ENCODE measurements at places on chromosomes 3 and 15.
A peak's percentile ranks its signal among the peaks of the same experiment; 100 is the strongest.

DNA sequence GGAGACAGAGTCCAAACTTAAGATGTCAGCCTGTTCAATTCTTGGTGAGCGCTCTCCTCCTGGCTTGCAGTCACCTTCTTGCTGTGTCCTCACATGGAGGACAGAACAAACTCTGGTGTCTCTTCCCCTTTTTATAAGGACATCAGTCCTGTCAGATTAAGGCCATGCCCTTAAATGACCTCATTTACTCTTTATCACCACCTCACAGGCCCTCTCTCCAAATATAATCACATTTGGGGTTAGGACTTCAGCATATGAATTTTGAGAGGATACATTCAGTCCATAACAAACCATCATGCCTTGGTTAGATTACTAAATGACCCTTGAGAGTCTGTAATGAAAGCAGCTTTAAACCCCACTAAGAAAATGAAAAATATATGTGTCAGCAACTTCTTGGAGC, 175.2 kb downstream of the TAFA4 start:
- no peak for DNase-seq

DNA sequence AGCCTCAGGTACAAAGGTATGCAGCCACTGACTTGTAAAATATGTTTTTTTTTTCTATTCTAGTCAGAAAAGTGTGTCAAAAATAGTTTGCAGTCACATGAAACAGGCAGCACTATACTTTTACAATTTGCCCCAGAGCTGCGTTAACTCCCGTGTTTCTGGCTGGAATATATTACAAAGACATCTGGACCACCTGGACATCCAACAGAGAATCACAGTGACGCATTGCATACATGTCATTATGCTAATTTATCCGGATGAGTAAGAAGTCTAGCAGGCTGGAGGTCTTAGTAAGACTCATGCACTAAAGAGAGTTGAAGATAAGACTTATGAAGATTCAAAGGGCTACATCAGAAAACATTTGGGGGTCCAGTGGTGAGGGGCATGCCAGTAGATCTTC, 39.2 kb upstream of the STRIT1 start:
- DNase-seq = no peak

GRCh38 chr3:52480768-52481715, 14.1 kb upstream of the STAB1 start:
- no peak for DNase-seq

- DNase-seq = no peak
Observed at GRCh38 chr3:104291437-104291851, 1075.3 kb upstream of the ALCAM start.

GRCh38 chr3:114582929-114583328, 289.1 kb downstream of the TIGIT start:
- no peak for DNase-seq

GRCh38 chr3:134284438-134284837, 33.8 kb upstream of the RYK start:
- no peak for DNase-seq

GRCh38 chr3:132753946-132754345, 31.7 kb upstream of the NPHP3 start:
- no peak for DNase-seq

DNA sequence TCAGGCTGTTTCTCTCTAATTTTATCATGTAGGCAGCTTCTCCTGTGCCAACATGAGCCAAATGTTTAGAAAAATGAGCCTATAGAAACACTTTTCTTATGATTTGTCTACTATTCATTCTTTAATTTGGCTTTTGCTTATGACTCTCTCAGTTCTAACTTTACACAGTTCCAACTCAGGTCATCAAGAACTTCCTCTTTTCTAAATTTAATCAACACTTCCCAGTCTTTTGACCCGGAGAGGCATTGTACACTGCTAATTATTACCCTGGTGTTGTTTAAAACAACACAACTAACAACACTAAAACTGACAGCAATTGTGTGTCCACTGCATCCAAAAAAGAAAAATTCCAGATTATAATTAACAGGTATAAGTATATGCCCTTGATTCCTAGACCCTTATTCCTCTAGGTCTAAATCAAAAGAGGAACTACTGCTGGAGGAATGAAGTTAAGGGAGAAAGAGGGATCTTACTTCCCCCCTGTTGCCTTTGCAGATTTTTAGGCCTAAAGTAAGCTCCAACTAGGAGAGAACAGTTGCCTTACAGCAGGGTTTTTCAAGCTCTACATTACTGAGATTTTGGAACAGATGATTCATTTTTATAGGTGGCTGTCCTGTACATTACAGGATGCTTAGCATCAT, 332.2 kb upstream of the GOLIM4 start:
- DNase-seq = no peak

DNA sequence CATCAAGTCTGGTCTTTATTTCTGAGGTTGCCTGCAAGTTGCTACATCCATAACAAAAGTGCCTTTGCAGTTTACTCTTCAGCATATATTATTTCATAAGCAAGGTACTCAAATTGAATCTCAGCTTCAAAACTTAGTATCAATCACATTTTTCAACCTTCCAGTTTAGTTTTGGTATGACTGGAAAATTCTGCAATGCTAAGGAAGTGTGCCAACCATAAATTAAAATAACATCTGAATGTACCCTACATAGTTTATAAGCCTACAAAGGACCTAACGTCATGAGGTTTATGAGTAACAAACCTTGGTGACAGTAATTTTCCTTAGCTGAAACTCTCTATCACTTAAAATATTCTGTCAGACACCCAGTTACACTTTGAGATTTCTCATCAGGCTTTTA, 62.8 kb downstream of the THBS1 start:
- DNase-seq = no peak

GRCh38 chr3:53238051-53238850, 17.6 kb downstream of the TKT start:
- DNase-seq = no peak

DNA sequence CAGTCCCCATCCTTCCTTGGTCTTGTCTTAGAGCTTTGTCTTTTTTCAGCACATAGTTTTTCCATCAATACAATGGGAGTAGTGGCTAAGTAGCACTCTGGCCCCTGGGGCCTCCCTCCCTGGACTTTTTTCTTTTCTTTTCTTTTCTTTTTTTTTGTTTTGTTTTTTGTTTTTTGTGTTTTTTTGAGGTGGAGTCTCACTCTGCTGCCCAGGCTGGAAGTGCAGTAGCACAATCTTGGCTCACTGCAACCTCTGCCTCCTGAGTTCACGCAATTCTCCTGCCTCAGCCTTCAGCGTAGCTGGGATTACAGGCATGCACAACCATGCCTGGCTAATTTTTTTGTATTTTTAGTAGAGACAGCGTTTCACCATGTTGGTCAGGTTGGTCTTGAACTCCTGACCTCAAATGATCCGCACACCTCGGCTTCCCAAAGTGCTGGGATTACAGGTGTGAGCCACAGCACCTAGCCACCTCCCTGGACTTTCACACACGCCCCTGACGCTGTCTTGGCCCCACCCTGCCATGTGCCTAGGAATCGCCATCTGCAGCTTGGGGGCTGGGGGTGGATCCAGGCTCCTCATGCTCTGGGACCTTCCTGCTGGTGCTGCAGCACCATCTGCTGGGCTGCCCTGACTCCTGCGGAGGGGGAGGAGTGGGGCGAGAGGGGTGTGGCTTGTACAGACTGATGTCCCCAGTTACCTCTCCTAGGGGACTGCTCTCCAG, 2.8 kb downstream of the C15orf39 start:
- DNase-seq = peak; percentile 81

- no peak for DNase-seq
Observed at GRCh38 chr3:139797724-139798343, 120.1 kb upstream of the NMNAT3 start.

DNA sequence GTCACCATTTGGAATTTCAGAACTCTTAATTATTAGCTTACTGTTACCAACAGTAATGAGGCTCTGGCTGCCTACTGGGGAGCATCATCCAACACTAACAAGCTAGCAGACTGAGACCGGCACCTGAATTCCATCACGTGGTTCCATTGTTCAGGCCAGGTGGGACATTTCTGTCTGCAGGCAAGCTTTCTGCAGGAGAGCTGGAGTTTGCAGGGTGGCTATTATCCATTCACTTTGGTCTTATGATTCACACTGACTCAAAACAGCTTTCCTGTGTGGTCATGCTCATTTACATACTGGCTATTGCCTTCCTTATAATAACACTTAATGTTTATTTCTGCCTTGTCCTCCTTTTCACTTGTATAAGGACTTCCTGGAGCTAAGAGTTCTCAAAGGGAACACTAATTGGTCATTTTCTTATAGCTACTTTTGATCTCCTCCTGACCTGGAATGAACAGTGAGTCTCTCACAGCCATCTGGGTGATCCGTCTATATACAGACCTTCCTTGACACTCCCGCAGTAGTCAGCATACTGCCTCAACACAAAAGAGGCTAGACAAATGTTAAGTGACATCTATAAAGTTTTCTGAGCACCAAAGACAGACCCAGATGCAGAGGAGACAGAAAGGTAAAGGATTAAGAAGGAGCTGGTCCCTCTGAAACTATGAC, 695.4 kb downstream of the FHIT start:
- no peak for DNase-seq

- no peak for DNase-seq
Observed at GRCh38 chr3:39531665-39532064, 64.2 kb downstream of the MOBP start.

- no peak for DNase-seq
Observed at GRCh38 chr3:141764986-141765385, 1.8 kb downstream of the GRK7 start.

GRCh38 chr3:88509582-88509981, 359.8 kb downstream of the C3orf38 start:
- no peak for DNase-seq

- DNase-seq = no peak
Observed at GRCh38 chr3:32616267-32616962, 45.8 kb upstream of the DYNC1LI1 start.

- DNase-seq = no peak
Observed at GRCh38 chr3:127717357-127718244, 44.8 kb downstream of the ABTB1 start.

DNA sequence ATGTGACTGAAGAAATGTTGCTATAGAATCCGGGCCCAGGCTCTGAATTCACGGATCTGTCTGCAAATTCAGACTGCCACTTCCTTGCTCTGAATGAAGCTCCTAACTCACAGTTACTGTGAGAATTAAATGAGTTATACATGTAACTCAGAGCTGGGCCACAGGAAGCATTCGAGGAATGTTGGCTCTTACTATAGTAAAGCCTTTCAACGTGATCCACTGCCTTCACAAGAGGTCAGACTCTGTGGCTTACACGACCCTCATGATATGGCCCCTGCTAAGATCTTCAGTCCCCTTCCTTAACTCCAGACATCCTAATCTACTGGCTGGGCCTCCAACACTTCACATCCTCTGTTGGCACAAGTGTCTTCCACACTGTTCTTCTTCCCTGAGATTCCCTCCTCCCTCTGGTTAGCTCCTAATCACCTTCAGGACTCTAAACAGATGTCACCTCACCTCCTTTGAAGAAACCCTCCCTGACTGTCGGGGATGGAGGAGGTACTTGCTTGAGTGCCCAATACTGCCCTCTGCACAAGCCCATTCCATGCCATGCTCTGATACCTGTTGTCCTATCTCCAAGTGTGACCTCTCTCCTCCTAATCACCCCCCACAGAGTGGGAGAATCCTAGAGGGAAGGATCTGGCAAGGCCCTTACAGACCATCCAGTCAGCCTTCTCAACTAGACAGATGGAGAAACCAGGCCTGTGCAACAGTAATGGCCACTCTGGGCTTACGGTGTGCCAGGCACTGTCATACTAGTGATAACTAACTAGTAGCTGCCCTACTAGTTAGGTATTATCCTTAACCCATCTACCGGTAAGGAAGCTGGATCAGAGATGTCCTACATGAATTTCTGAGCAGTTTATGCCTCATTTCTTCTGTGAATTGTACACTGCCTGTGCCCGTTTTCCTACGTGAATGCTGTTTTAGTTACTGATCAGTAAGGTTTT, 1.3 kb downstream of the ACTR8 start:
- no peak for DNase-seq

- no peak for DNase-seq
Observed at GRCh38 chr15:82184776-82185175, 77.8 kb downstream of the EFL1 start.

DNA sequence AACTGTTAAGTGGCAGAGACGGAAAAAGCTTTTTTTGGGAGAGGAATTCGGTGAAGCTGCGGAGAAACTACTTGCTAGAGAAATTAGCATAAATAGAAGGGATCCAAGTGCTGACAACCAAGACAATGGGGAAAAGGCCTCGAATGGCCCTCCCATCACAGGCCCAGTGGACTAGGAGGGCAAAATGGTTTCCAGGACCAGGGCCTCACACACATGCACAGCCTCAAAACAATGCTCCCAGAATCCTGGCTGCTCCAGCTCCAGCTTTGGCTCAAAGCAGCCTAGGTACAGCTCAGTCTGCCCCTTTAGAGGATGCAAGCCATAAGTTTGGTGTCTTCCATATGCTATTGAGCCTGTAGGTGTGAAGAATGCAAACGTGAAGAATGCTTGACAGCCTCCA, 388.2 kb downstream of the OTOL1 start:
- DNase-seq = no peak

DNA sequence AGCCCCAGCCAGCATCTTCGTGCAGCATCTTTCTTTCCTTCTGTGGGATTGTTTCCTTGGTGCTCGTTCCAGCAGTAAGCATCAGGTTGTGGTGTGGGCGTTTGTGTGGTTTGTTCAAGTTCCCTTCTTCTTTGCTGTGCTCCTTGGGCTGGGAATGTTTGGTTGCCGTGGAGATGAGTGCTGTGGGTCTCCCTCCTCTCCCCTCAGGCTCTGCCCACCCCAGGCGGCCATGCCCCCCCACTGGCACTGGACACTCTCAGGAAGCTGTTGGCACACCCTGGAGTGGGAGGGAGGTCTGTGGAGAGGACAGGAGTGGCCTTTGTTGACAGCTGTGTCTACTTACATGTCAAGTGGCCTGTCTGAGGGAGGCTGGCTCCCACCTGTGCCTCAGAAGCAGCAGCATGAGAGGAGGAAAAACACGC, 46.5 kb upstream of the SACM1L start:
- DNase-seq = no peak

DNA sequence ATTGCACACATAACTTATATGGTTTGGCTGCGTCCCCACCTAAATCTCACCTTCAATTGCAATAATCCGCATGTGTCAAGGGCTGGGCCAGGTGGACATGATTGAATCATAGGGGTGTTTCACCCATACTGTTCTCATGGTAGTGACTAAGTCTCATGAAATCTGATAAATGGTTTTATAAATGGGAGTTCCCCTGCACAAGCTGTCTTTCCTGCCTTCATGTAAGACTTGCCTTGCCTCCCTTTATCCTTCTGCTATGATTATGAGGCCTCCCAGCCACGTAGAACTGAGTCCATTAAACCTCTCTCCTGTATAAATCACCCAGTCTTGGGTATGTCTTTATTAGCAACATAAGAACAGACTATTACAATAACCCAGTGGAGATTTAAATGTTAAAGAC, 653.9 kb downstream of the ROBO1 start:
- no peak for DNase-seq

GRCh38 chr3:74304424-74304823, 310.0 kb downstream of the CNTN3 start:
- DNase-seq = no peak

GRCh38 chr3:179069762-179070390, 1.7 kb downstream of the ZMAT3 start:
- DNase-seq = no peak

GRCh38 chr3:18284716-18285115, 140.4 kb downstream of the SATB1 start:
- DNase-seq = no peak

- DNase-seq = no peak
Observed at GRCh38 chr3:39426312-39426711, 19.8 kb downstream of the RPSA start.

- DNase-seq = no peak
Observed at GRCh38 chr15:39999538-40000200, 39.3 kb downstream of the SRP14 start.

GRCh38 chr15:45631776-45632175, 3.1 kb upstream of the SQOR start:
- no peak for DNase-seq

GRCh38 chr15:25811481-25811906, 51.6 kb downstream of the ATP10A start:
- no peak for DNase-seq

All from nucleus accumbens (tissue), 56 donors.